ENCODE measurements at places on chromosomes 13 and 19. TPM values are rescaled to one million over a fixed set of nuclear protein-coding genes. Genes with fewer than 3 reads are reported as not detected.

- no peak for DNase-seq
Observed at GRCh38 chr13:85314686-85315085, 484.5 kb downstream of the SLITRK6 start.

- no peak for DNase-seq
Observed at GRCh38 chr19:48883726-48884125, 11.5 kb downstream of the PPP1R15A start.

- peak; percentile 86 for DNase-seq
Observed at GRCh38 chr19:16303755-16304154, 20.9 kb upstream of the KLF2 start.

GRCh38 chr13:39881383-39881782, 225.9 kb downstream of the COG6 start:
- DNase-seq, result no peak

- no peak for DNase-seq
Observed at GRCh38 chr13:19795956-19796355, 13.2 kb upstream of the PSPC1 start.

DNA sequence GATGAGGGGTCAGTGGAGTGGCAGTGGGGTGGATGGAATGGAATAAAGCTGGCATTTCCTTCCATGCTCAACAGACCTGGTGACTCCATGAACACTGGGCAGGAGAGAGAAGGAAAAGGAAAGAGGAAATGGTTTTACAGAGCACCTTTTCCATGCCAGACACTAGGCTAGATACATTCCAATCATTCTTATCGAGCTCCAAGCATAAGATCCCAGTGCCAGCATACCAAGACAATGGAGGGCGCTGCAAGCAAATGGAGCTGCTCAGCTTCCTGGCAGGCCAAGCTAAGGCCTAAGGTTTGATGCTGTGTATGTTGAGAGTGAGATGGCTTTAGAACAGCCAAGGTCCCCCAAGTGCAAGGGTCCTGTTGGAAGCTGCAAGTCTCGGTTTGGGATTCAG, 113.2 kb downstream of the HSPH1 start:
- DNase-seq, result no peak

GRCh38 chr19:47756953-47757608, 11.7 kb downstream of the NOP53 start:
- no peak for DNase-seq

DNA sequence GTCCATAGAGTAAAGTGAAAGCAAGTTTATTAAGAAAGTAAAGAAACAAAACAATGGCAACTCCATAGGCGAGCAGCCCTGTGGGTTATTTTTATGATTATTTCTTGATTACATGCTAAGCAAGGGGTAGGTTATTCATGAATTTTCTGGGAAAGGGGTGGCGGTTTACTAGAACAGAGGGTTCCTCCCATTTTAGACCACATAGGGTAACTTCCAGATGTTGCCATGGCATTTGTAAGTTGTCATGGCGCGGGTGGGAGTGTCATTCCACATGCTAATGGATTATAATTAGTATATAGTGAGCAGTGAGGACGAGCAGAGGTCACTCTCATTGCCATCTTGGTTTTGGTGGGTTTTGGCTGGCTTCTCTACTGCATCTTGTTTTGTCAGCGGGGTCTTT, 8.4 kb upstream of the DCUN1D2 start:
- DNase-seq, result no peak

GRCh38 chr19:17576758-17577456, 21.5 kb downstream of the COLGALT1 start:
- DNase-seq, result no peak

DNA sequence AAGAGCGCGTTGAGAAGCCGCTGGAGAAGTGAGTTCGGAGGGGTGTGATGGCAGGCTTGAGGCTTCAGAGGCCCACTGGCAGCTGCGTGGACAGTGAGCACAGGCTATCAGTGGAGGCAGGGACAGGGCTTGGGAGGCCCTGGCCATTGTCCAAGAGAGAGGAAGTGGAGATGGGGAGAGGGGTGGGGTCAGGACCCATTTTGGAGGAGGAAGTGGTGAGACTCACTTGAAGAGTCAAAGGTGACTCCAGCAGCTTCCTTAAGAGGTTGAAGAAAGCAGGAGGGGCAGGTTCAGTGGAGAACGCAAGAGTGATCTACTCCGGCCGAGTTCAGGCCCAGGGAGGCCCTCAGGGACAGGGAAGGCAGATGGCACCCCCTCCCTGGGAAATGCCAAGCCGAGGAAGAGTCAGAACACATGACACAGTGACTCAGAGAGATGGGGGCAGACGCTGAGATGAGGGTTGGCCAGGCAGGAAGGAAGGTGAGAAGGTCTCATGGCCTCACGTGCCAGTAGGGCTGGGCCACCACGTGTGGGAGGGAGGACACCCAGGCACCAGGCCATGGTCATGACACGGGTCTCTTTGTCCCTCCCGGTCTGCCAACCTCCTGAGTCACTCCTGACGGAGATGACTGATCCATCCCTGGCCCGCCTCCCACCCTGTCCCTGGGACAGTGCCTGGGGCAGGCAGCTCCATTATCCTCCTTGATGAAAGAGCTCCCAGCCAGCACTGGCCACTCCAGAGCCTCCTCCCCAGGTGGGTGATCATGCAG, 10.1 kb upstream of the CD22 start:
- DNase-seq, result peak; percentile 73

DNA sequence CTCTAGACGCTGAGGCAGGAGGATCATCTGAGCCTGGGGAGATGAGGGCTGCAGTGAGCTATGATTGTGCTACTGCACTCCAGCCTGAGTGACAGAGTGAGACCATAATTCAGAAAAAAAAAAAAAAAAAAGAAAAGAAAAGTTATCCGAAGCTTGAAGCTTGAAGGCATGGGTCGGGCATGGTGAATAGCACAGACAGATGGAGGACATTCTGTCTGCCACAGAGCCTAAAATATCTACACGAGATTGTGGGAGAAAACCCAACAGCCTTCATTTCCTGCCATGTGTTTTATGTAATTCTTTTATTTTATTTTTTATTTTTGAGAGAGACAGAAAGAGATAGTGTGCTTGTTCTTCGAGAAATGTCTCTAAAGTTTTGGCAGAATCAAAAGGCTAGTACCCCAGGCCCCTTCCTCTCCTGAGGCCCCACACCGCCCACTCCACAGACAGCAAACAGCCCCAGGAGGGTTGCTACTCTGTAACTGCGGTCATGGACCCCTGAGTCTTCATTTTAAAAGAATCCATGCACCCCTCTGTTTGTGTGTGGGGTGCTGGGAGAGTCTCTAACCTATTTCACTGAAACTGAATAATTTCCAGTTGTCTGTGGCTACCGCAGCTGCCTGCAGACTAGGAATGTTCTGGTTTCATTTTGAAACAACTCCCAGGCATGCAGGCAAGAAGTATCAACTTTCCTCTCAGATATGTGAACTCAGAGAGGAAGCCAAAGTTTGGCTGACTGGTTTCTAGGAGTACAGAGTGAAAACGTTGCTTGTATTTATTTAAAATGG, 38.4 kb upstream of the RCBTB2 start:
- no peak for DNase-seq

GRCh38 chr19:58382997-58383603, 2.3 kb upstream of the ZNF837 start:
- no peak for DNase-seq

DNA sequence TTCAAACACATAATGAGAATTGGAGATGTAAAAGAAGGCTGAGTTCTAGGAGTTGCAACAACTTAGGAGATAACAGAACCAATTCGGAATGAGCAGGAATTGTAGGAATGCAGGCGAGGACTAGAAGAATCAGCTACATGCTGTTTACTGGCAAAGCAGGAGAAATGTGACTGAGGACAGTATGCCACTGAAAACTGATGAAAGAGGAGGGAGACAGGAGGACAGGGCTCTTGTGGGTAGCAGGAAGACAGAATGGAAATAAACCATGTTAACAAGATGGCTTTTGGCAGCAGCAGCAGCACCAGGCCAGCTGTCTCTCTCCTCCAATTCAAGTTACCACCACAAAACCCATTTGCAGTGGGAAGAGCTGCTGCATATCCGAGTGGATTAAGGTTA, 91.0 kb upstream of the SLC15A1 start:
- no peak for DNase-seq

DNA sequence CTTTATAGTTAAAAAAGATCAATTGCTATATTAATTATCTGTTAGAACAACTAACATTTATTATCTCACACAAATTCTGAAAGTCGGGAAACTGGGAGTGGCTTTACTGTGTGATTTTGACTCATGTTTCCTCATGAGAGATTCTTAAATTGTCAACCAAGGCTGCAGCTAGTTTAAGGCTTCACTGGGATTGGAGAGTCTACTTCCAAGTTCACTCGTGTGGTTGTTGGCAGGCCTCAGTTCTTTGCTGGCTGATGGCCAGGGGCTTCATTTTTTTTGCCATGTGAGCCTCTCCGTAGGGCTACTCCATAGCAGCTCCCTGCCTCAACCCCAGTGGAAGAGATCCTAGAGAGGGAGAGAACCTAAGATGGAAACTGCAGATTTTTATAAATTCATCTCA, 24.5 kb upstream of the LPAR6 start:
- DNase-seq, result peak; percentile 76

ONECUT3 gene
- not detected for total RNA-seq

CKM gene
- total RNA-seq, result 0.66 TPM

PTGER1 gene
- not detected for total RNA-seq

FGF21 gene
- total RNA-seq, result not detected

ZNF709 gene
- total RNA-seq, result 8.3 TPM

KASH5 gene
- total RNA-seq, result not detected

ERCC1 gene
- total RNA-seq, result 63.3 TPM

CYP4F8 gene
- total RNA-seq, result not detected

VSTM1 gene
- not detected for total RNA-seq

PDE4C gene
- total RNA-seq, result 8.6 TPM

ATP4A gene
- not detected for total RNA-seq

FCER2 gene
- total RNA-seq, result 0.55 TPM
